Right lobe of liver (tissue), 6 donors: ENCODE measurements at places on chromosomes 2 and 18.
A peak's percentile ranks its signal among the peaks of the same experiment; 100 is the strongest.

DNA sequence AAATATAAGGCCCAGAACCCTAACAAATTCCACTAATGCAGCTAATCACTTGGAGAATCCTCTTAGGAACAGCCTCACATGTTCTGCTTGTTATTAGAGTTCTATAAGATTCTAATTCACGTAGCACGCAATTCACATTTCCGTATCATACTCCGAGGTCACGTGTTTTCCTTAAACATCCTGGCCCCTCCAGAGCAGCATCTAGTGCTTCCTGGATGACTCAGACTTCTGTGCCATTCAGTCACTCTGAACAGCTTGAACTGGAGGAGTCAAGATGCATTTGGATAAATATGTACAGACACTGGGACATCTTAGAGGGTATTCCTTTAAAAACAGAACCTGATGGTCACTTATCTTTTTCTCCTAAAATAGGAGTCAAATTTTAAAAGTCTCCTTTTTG lies 156.5 kb downstream of the MYO5B start:
- DNase-seq = no peak

DNA sequence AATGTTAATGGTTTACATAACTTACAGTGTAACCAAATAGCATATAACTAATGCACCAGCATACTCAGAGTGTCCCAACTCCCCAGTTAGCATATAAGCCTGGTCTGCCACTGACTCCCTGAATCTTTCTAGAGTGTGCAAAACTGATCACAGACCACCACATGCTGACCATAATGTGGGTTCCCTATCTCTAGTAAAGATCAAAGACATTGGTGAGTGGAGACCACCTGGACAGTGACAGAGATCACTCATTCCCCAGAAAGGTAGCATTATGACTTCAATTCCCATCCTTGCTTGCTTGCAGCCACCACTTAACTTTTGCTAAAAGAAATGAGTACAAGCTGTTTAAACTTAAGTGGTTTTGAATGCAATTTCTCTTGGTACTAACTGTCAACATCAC lies 39.0 kb downstream of the KANSL1L start:
- no peak for DNase-seq

GRCh38 chr18:61736133-61736532 lies 156.7 kb downstream of the RNF152 start:
- no peak for DNase-seq

GRCh38 chr2:144086965-144087364 lies 433.0 kb downstream of the ZEB2 start:
- no peak for DNase-seq

- DNase-seq = peak; percentile 31
Measured at GRCh38 chr2:26922405-26923188, 47.8 kb upstream of the MAPRE3 start.

DNA sequence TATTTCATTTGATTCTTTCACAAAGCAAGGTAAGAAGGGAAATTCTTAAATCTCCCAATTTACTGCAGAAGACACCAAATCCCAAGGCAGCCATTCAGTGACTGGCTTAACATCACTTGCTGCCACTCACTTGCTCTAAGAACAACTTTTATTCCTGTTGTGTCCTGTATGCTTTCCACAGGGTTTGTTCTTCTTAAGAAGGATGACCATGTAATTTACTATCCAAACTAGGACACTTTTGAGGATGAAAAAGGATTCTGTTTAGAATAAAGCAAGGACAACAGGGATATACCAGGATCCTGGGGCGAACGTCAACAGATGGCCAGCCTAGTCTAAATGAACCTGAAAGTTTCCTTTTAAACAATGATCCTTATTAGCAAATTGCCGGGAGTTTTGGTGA lies 34.8 kb downstream of the RIT2 start:
- no peak for DNase-seq

GRCh38 chr18:74775239-74775638 lies 177.6 kb downstream of the ZNF407 start:
- no peak for DNase-seq

- DNase-seq = no peak
Measured at GRCh38 chr18:36871801-36872200, 42.9 kb downstream of the KIAA1328 start.

DNA sequence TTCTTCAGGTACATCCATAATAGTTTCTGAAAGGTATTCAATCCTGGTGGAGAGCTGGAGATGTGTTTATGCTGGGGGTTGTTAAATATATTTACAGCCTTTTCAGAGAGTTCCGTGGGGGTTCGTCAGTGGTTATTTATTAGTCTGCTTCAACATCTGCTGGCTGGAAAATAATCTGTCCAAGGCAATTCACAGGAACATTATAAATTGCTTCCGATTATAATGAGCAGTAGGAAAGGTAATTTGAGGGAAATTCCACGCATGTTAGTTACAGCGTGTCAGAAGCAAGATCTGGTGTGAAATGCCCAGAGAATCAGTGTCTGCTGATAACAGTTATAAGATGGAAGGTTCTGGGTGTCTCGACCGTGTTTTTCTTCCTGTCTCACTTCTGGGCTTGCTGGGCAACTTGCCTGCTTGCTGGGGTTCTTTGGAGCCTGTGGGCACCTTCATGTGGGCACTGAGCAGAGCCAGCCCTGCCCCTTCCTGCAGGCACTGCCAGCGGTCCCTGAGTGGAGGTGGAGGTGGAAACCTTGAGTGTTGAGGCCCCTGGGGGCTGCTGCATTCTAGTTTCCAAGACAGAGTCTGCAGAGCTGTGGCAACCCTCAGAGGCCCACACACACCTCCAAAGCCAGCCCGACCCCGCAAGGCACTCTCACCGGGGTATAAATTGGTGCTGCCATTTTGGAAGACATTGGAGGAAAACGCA lies 185.7 kb downstream of the FAM210A start:
- no peak for DNase-seq

GRCh38 chr18:80175451-80176204 lies 66.6 kb downstream of the ADNP2 start:
- DNase-seq = no peak

- DNase-seq = no peak
Measured at GRCh38 chr18:56034949-56035348, 447.0 kb upstream of the TCF4 start.

- no peak for DNase-seq
Measured at GRCh38 chr18:52518086-52518485, 178.1 kb downstream of the DCC start.

GRCh38 chr2:164569378-164569777 lies 51.9 kb downstream of the GRB14 start:
- no peak for DNase-seq

GRCh38 chr18:50096766-50097435 lies 98.0 kb downstream of the MYO5B start:
- DNase-seq = no peak

GRCh38 chr2:102392942-102393341 lies 30.0 kb upstream of the IL18RAP start:
- no peak for DNase-seq

- DNase-seq = peak; percentile 45
Measured at GRCh38 chr2:43073401-43073825, 153.0 kb downstream of the ZFP36L2 start.

- DNase-seq = no peak
Measured at GRCh38 chr2:177651833-177652232, 259.3 kb downstream of the AGPS start.

- DNase-seq = no peak
Measured at GRCh38 chr18:24991141-24992060, 360.6 kb downstream of the ZNF521 start.

GRCh38 chr2:135916207-135916606 lies 40.0 kb upstream of the MCM6 start:
- DNase-seq = no peak

DNA sequence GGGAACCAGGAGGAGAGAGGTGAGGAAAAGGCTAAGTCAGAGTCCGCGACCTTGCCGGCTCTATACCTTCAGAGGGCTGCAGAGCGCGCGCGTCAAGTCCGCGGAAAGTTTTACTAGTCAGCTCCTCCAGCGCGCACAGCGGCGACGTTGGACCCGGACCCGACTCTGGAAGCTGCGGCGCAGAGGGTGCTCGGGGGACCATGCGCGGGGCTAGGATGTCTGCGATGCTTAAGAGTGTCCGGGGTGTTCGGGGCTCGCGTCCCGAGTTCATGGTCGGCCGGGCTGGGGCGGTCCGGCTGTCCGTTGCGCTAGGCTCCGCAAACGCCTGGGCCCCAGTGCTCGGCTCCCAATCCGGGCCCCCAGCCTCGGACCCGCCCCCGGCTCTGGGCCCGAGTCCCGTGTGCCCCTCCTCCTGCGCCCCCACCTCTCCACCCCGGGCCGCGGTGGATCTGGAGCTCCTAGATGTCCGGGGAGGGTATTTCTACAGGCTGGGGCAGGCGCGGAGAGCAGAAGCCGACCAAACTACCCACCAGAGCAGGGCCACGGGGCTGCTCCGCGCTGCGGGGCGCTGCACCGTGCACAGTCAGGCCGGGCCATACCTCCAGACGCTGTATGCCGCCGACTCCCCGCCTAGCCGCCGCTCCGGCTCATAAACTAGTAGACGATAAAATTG lies at the start of gene LBX2:
TSS of gene LBX2 (minus strand) at position 337 of the 673 bp plus-strand sequence. CDS start at position 271, 66 bp downstream.
- DNase-seq = no peak

GRCh38 chr2:23291239-23291638 lies 93.7 kb upstream of the KLHL29 start:
- DNase-seq = no peak

DNA sequence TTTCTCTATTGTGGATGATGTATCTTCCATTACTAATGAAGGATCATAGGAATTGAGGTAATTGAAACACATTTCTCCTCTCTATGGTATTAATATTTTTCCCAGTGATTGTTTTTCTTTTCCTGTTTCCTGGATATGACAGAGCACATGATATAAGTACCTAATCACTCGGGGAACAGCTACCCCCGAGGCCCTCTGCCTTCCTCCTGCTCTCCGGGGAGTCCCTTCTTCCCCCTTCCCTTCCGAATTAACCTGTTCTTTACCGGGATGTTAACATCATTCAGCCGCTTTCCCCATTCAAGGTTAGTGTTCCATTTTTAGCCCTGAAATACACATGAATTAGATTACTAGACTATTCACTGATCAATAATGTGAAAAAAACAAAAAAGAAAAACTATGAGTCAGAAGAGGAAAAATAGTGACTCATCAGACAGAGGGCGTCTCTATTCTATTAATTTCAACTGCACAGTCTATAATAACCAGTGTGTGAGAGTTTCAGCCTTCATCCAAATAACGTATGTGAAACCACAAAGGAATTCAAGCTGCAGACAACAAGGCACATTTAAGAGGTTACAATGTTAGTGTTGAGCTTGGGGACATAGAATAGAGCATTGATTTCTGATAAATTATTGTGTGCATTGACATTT lies 450.8 kb downstream of the DLGAP1 start:
- no peak for DNase-seq
